Fibroblast of skin of left quadriceps (primary cell): ENCODE measurements at places on chromosomes 4 and X.

- no peak for DNase-seq
Observed at GRCh38 chr4:61950625-61951024, 750.5 kb downstream of the ADGRL3 start.

- no peak for DNase-seq
Observed at GRCh38 chrX:19723427-19723826, 164.0 kb downstream of the SH3KBP1 start.

- DNase-seq: no peak
Observed at GRCh38 chr4:107719207-107719921, 670 bp downstream of the PAPSS1 start.

DNA sequence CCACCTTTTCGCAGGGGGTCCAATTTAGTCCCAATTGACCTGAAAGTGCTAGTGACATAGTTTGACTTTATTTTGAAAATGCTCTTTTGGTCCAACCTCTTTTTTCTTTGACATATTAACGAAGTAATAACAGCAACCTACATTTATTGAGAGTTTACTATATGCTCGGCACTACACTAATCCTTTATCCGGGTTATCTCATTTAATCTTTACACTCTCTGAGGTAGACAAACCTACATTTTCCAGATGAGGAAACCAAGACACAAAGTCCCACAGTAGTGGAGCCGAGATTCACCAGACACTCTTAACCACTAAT lies 307 bp upstream of the ATRX start:
- no peak for DNase-seq

DNA sequence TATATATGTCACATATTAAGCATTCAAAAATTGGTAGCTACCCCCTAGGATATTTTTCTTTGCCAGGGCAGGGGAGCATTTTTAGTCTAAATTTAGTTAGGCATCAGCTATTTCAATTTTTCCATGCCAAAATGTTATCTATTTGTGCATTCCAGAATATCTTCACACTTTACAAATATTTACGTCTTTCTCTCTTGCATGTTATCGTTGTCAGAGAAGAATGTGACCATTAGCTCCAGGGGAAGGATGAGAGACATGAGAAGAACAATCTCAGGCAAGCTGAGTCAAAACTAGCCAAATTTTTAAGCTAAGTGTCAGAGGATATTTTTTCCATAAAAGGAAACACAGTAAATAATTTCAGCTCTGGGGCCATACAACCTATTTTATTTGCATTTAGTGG lies 885.0 kb upstream of the EPHA5 start:
- DNase-seq: peak; percentile 36

DNA sequence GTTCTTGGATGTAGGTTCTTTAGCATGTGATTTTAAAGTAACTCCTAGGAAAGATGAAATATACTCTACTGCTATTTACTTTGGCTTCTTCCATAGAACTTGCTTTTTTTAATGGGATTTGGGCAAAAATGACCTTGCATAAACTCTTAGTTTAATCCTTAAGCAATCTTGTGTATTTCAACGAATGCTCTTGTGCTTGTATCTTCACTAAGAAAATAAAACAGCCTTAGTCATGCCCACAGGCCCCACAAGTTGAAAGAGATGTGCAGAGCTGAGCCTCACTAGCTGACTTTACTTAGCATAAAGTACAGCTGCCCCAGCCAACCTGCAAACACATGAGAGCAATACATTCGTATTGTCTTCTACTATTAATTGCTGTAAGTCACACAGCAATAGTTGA lies 1609.2 kb downstream of the STIM2 start:
- DNase-seq: no peak
